SK-MEL-5 (cell line): ENCODE measurements at places on chromosomes 16 and 17. TPM values are rescaled to one million over a fixed set of nuclear protein-coding genes. Genes with fewer than 3 reads are reported as not detected.

- DNase-seq = peak; percentile 47
Observed at GRCh38 chr17:16820161-16820877, 130.3 kb downstream of the CCDC144A start.

- DNase-seq = no peak
Observed at GRCh38 chr17:81067391-81067811, 32.5 kb downstream of the BAIAP2 start.

DNA sequence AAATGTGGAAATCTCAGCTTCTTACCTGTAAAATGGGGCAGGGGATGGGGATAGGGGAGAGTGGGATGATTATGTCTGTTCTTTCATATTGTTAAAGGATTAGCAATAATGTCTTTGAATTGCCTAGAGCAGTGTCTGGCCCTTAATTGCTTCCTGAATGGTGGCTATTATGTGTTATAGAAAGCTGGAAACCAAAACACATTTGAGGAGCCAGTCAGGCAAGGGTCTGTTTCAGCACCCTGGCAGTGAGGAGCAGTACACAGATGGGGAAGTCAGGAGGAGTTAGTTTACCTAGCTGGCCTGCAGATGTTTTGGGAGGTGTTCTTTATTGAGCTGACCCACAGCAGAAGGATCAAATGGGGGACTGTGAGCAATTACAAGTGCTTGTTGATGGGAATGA is 63.0 kb downstream of the NUP93 start:
- DNase-seq = peak; percentile 44

DNA sequence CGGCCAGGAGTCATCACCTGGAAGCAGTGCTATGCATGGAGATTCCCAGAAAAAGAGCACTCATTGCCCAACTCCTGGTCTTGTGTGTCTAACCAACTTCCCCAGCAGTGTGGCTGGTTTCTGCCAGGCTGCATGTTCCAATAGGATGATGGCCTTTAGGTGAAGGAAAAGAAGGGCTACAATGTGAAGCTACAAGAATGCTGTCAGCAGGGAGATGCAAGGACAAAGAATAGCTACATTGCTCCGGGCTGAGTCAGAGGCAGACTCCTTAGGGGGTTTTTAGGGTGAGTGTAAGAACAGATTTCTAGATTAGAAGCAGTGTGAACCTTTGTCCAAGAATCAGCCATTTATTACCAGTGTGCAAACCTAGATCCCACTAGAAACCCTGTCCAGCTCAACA is 63.0 kb upstream of the DNAH9 start:
- DNase-seq = no peak

- no peak for DNase-seq
Observed at GRCh38 chr16:89183975-89184676, 12.6 kb downstream of the CDH15 start.

GRCh38 chr16:22938647-22939046 is 124.7 kb downstream of the HS3ST2 start:
- no peak for DNase-seq

GRCh38 chr17:71427801-71428200 is 693.0 kb upstream of the SOX9 start:
- no peak for DNase-seq

GRCh38 chr16:24738895-24739294 is 9.4 kb downstream of the TNRC6A start:
- DNase-seq = no peak

SMIM36 gene
- total RNA-seq = not detected in 2 replicates

G6PC1 gene
- not detected in 2 replicates for total RNA-seq

TMEM100 gene
- 10.4 and 10.7 TPM in 2 replicates for total RNA-seq

SLC7A5 gene
- 190 and 226 TPM in 2 replicates for total RNA-seq

KRTAP4-6 gene
- not detected in 2 replicates for total RNA-seq
